ENCODE measurements at places on chromosomes 1 and 21. TPM values are rescaled to one million over a fixed set of nuclear protein-coding genes. Genes with fewer than 3 reads are reported as not detected.

GPR25 gene
- total RNA-seq = not detected

TMEM200B gene
- total RNA-seq = 0.92 TPM

TEDDM1 gene
- total RNA-seq = not detected

WLS gene
- 128 TPM for total RNA-seq

RAB3B gene
- total RNA-seq = 14.8 TPM

SRM gene
- 15.7 TPM for total RNA-seq

RIMS3 gene
- total RNA-seq = 0.20 TPM

NTPCR gene
- 13.8 TPM for total RNA-seq

FCRL3 gene
- total RNA-seq = not detected

SYT11 gene
- 53.4 TPM for total RNA-seq

HES3 gene
- not detected for total RNA-seq

TDRD5 gene
- not detected for total RNA-seq

TPM3 gene
- total RNA-seq = 1,000 TPM

CD1D gene
- not detected for total RNA-seq

FCAMR gene
- total RNA-seq = not detected

LAMTOR5 gene
- total RNA-seq = 97.7 TPM

ZMYND12 gene
- total RNA-seq = 0.28 TPM

ARMH1 gene
- not detected for total RNA-seq

LRRN2 gene
- not detected for total RNA-seq

UBE2U gene
- total RNA-seq = not detected

HSD3B1 gene
- not detected for total RNA-seq

C1orf226 gene
- 1.4 TPM for total RNA-seq

S100A10 gene
- 144 TPM for total RNA-seq

MFAP2 gene
- total RNA-seq = 12.6 TPM

All from pulmonary artery endothelial cell (primary cell).